ENCODE measurements at places on chromosomes 4 and X.

- no peak for DNase-seq
These were observed 91.9 kb downstream of the CHST7 start for GRCh38 chrX:46665232-46666152.

- no peak for DNase-seq
These were observed 200.8 kb downstream of the SPATA18 start for GRCh38 chr4:52251864-52252263.

- DNase-seq, result no peak
These were observed 57.6 kb downstream of the MAPK10 start for GRCh38 chr4:86302251-86302650.

DNA sequence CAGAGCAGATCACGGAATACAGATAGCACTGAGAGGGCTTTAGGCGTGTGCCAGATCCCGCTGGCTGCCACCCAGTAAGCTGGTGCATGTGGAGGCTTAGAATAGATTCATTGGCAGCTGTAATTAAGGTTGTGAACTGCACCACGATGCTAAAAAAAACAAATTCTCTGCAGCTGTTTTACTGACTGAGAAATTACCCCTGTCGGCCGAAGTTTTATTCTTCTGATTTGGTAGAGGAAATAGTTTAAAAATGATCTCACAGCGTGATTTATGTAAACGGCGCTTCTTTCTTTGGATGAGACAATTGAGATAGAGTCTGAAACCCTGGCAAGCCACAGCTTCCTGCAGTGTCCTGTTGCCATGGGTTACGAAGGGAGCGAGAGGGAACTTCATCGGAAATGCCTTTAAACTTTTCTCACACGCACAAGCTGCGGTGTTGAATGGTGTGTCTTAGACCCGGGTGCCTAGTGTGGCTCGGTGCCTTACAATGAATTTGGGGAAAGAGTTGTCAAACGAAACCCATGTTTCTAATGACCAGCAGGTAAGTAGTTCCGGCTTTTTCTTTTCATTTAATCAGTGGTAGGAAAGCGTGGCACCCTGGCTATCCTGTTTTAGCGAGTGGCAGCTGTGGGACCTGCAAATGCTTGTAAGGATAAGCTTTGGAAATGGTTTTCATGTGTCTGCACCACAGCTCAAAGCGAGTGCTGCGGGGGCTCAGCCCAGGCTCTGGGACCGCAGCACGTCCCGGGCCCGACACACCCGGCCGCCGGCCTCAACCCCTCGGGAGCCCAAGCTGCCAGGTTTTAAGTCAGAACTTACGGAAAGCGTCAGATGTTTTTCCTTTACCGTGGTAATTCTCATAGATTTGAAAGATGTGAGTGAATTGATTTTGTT is 71.7 kb upstream of the HGFAC start:
- peak; percentile 72 for DNase-seq

DNA sequence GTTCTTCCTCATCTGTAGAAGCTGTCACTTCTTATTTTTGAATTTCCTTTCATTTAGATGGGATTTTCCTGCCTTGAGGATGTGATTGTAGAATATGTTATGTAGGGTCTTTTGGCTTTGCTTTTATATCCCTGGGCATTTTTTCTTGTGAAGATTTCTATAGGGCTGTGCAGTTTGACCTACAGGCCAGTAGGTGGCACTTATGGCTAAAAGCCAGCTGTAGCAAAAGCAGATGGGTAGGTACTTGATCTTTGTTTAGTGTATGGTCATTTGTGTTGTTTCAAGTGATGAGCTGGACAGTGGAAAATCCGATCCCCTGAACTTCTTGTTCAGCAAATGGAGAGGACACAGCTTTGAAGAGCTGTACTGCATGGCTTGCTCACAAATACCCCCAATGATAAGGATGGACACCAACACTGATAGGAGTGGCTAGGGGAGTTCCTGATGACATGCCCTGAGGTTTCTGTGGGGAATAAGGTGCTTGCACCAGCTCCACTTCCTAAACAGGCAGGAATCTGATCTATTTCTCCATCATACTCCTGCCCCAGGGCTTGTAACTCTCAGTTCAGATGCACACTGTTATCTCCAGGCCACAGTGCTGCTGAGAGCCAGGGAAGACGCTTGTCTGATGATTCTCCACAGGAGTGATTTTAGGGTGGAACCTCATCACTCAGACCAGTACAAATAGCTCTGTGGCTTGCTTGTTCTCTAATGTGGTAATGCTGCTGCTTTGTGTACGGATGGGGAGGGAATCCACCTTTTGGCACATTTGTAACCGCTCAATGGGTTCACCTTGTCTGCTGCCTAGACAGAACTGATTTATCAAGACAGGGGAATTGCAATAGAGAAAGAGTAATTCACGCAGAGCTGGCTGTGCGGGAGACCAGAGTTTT is 417.1 kb upstream of the MAGEB16 start:
- DNase-seq, result peak; percentile 12

DNA sequence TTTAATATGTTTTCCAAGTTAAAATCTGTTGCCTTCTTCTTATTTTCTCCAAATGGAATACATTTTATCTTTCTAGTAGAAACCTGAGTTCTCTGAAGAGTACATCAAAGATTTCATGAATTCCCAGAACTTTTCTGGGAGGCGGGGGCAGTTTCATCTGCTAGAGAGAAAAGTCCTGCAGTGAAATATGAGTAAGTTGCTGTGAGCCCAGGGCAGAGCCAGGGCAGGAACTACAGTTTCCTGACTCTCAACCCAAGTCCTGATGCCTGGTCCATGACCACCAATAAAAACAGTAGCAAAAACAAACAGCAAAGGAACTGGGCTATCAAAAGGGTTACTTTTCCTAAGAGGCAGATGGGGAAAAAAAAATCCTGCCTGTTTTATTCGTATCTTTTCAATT is 239.4 kb upstream of the CTSO start:
- DNase-seq, result peak; percentile 21

Measured in RPMI8226 (cell line).